ENCODE measurements at places on chromosomes 6 and 20. TPM values are rescaled to one million over a fixed set of nuclear protein-coding genes. Genes with fewer than 3 reads are reported as not detected.

GRM4 gene
- polyA plus RNA-seq = not detected

MTFR2 gene
- 0.56 TPM for polyA plus RNA-seq

RSPO3 gene
- not detected for polyA plus RNA-seq

ZBTB9 gene
- 1.5 TPM for polyA plus RNA-seq

ARFGEF2 gene
- 9.6 TPM for polyA plus RNA-seq

ATXN1 gene
- 11.5 TPM for polyA plus RNA-seq

EFCAB8 gene
- polyA plus RNA-seq = 0.13 TPM

FLRT3 gene
- polyA plus RNA-seq = 0.23 TPM

LY86 gene
- 10.5 TPM for polyA plus RNA-seq

MICB gene
- 3.5 TPM for polyA plus RNA-seq

HCRTR2 gene
- not detected for polyA plus RNA-seq

GABRR2 gene
- not detected for polyA plus RNA-seq

DCBLD1 gene
- polyA plus RNA-seq = 11.5 TPM

PCK1 gene
- 0.69 TPM for polyA plus RNA-seq

BMP2 gene
- polyA plus RNA-seq = 2.6 TPM

STX11 gene
- 2.0 TPM for polyA plus RNA-seq

LINC00237 gene
- polyA plus RNA-seq = 1.1 TPM

TGM2 gene
- polyA plus RNA-seq = 193 TPM

ZNF184 gene
- 2.3 TPM for polyA plus RNA-seq
